ENCODE measurements at places on chromosomes 5 and 9.

DNA sequence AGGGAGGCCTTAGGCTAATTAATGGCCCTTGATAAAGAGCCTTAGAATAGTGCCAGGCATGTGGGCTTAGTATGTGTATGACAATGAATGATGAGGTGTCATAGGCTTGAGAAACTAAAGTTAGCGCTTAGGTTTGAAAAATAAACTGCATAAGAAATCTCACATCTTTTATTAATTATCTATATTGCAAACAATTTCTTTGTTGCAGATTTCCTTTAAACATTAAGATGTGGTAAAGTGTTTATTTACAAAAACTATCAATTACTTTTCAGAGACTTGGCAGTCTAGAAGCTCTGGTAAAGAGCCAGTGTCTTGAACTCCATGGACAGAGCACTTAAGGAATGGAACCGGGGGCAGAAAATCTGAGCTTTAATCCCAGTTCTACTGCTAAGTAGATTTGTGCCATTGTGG, 23.1 kb downstream of the MAP1B start:
- DNase-seq: no peak

DNA sequence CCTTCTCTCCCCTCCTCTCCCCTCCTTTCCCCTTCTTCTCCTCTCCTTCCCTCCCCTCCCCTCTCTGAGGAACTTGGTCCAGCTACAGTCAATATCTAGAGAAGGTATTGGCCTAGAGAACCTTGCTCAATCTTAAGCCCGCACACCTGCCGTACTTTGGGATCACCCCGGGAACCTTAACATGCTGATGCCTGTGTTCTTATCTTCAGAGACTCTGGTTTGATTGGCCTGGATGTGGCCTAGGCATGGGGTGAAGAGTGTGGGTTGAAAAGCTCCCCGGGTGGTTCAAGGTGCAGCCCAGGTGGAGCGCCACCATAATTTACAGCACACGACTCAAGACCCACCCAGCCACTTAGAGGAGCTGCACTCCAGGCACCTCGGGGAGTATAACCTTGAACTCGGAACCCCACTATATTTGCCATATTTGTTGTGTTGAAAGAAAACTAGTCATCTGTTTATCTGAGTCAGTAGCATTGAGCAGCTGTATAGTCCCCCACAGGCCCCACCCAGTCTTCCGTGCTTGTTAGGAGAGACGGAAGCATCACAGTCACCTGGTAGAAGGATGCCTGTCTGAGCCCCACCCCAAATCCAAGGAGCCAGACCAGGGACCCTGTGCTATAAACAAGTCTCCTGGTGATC, 14.4 kb upstream of the PHF19 start:
- peak; percentile 78 for DNase-seq

DNA sequence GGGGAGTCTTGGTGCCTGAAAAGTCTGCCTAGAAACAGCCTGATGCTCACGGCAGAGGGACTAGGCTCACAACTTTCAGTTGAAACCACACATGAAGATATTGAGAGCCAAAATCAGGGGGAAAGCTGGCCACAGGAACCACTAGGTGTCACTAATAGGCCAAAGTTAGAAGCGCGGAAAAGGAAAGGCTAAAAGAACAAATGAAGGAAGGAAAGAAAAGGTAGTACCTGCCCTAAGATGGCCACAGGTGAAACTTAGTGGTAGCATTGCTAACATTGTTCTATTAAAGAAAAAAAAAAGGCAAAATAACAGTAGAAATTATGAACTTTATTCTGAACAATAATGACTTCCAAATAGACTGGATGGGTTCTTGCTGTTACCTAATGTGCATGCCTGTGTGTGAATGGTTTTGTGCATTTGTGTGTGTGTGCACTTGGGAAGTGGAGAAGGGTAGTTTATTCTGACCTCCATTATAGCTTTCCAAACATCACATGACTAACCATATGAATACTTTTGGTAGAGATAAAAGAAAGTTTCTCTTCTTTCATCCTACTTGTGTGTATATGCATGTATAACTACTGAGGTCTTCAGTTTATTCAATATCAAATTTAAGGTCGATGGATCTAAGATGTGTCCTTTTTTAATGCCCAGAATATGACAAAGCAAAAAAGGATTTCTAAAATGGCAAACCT, 2.1 kb upstream of the RFESD start:
- DNase-seq: peak; percentile 42

- DNase-seq: no peak
Observed at GRCh38 chr5:69498384-69498783, 5.8 kb downstream of the OCLN start.

GRCh38 chr5:114660791-114661190, 298.9 kb downstream of the KCNN2 start:
- DNase-seq: no peak

GRCh38 chr5:106135473-106135872, 1535.3 kb downstream of the EFNA5 start:
- no peak for DNase-seq

DNA sequence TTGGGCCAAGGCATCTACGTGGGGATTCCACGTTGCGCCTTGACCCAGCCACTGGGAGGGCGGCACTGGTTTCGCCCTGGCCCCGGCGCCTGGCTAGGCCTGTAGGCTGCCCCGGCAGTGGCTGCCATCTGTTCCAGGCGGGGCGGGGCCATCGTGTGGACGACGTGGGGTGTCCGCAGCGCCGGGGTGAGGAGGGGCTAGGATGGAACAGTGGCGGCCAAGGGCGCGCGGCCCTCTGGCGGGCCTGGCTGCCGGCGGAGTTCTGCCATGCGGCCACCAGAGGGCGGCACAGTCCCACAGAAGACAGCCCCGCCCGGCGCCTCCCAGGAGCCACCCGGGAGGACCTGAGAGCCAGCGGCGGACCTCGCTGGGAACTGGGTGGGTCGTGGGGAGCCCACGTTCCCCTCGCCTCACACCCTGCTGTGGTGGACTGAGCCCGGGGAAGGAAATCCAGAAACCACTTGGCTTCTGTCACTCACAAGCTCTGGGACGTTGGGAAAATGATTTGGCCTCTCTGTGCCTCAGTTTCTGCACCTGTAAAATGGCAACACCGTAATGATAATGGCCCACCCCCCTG, 22.6 kb upstream of the RAPGEF1 start:
- DNase-seq: peak; percentile 72

DNA sequence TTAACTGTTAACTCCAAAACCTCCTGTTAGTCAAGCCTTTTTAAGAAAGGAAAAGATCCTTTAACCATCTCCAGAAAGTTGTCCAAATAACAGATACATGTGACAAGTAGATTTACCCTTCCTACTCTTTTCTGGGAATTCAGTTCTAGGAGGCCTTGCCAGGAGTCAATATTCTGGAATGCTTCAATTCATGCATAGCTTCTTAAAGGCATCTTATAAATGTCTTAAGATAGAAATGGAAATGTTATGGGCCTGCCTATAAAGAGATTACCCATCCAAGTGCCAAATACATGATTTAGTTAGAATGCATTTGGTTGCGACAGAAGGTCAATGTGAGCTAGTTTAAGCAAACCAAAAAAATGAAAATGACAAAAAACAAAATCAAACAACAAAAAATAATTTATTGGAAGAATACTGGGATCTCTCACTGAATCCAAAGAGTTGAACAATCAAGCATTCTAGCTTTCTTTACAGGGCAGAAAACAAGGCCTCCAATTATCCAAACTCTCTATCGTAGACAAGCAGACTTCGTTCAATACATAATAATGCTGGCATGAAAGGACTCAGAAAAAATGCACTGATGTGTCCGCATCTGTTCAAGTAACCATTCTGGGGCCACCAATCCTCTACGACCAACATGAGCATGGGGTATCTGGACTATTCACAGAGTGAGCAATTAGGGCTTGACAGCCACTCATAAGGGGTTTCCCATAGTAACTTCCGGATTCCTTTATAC, 188.6 kb downstream of the CTNND2 start:
- no peak for DNase-seq

- no peak for DNase-seq
Observed at GRCh38 chr5:2047341-2047927, 164.7 kb upstream of the IRX4 start.

GRCh38 chr5:112965733-112966306, 10.8 kb upstream of the DCP2 start:
- DNase-seq: no peak

GRCh38 chr9:85118990-85119755, 449.6 kb downstream of the NTRK2 start:
- no peak for DNase-seq

GRCh38 chr5:162174358-162174974, 106.9 kb downstream of the GABRG2 start:
- no peak for DNase-seq

- DNase-seq: no peak
Observed at GRCh38 chr9:37914154-37914551, 10.2 kb upstream of the SLC25A51 start.

DNA sequence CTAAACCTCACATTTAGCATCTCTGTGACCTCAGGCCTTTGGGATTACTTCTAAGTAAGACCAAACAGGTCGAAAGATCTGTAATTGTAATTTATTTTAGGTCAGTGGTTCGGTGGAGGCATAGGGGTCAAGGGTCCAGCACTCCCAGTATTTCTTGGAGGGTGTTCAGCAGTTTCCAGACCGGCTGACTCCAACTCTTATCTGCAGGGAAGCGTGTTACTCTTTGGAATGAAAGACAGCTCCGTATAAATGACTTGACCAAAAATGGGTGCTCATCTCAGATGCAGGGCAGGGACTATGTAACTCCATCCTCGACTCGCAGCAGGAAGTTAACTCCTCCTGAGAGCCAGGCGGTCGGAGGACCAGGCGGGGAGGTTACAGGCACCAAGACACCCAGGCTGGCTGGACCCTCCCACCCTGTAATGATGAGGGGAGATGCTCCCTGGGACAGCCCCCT, 620 bp upstream of the VPS13A start:
- DNase-seq: no peak

DNA sequence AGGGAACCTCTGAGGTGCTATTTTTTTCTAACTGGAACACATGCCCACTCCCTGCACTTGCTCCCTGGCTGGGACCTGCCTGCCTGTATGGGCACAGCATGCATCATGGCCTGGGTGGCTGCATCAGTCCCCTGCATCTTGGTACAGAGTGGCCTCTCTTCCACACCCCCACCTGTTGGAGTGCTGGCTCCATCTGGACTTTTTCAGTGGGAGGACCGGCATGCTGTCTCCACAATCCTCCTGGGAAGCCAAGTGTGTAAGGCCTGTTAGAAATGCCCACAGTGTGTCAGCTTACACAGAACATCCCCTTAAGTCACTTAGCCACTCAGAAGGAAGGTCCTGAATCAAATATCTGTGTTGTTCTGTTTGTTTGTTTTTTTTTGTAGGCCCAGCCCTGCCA, 102.9 kb downstream of the MARCHF3 start:
- no peak for DNase-seq

DNA sequence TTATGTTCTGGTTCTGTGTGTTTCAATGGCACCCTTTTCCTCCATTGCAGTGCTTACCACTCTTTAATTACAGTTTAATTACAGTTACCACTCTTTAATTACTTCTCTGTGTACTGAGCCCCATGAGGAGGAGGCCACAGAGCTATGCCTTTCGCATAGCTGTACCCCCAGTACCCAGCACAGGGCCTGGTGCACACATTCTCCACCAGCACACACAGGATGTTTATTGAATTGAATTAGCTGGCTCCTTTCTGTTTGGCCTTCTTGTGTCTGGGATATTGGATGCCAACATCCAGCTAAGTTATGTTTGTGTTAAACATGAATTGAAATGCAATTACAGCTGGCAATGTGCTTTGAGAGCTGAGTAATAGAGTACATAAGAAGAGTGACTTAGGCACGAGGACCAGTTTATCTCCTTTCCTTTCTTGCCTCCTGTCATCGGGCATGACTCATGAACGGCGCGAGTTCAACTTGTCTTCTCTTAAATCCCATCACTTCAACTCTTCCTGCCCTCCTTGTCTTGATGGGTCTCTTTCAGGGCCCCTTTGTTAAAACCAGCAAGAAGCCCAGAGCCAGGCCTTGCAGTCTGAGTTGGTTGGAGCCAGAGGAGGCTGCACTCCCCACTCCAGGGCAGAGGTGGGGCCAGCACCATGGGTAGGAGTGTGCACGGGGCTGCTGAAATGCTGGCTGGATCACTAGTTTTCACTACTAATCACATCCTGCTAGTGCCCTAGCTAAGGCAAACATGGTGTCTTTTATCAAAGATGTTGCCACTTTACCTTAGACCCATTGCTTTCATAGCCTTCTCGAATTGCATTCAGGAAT, 37.4 kb downstream of the MVB12B start:
- DNase-seq: no peak

- DNase-seq: no peak
Observed at GRCh38 chr5:122494109-122494508, 182.1 kb downstream of the SNCAIP start.

DNA sequence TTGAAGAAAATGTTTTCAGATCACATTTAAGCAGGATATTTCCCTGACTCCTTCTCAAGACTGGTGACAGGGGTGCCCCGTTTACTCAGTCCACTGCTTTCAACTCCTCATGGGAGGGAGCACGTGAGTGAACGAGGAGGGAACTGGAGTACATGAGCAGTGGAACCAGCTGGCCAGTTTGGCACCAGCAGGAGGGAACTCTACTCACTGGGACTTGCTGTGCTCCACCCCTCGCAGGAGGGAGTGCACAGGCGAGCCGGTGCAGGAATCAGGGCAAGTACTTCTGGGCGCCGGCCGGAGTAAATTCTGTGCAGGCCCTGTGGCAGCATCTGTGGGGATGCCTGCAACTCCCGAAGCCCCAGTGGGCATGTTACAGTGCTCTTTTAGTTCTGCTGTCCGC, 1941.1 kb upstream of the C9orf72 start:
- DNase-seq: no peak

DNA sequence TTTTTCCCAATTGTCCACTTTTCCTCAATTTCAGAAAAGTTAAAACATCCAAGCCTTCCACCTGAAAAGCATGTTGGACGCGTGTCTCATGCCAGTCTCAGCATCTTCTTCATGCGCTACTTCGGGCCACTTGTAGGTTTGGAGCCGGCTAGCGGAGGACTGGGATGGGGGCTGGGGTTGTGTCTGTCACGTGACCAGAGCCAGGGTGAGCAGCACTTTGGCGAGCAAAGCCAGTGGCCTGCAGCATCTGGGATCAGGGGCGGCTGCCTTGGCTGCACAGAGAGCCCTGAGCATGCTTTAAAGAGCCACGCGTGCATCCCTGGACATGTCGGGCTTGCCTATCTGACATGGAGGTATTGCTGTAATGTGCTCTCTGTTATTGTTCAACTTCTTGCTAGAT, 41.2 kb downstream of the SLC6A3 start:
- no peak for DNase-seq

All from stimulated activated CD4-positive, alpha-beta T cell treated with anti-CD3 and anti-CD28 coated beads, Interleukin-1b, Interleukin-23, amount 100 ng/mL, for 48 hours (primary cell).